ACHN (cell line): ENCODE measurements at places on chromosomes 6 and 20.

DNA sequence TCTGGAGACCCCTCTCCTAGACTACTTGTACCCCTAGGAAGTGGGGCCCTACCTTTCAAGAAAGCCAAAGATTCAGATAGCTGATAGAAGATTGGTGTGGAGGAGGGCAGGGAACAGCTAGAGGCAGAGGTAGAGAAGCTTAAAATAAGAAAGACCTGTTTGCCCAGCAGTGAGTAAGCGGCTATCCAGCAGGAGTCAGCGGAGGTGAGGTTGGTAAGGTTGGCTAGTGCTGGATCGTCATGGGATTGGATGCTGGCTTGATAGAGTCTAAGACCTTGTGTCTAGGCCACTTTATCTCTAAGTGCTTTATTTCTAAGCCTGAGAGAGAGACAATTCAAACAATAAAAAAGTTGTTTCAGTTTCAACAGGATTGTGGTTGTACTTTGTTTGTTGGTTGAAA, 19.1 kb downstream of the ANKS1A start:
- no peak for DNase-seq

DNA sequence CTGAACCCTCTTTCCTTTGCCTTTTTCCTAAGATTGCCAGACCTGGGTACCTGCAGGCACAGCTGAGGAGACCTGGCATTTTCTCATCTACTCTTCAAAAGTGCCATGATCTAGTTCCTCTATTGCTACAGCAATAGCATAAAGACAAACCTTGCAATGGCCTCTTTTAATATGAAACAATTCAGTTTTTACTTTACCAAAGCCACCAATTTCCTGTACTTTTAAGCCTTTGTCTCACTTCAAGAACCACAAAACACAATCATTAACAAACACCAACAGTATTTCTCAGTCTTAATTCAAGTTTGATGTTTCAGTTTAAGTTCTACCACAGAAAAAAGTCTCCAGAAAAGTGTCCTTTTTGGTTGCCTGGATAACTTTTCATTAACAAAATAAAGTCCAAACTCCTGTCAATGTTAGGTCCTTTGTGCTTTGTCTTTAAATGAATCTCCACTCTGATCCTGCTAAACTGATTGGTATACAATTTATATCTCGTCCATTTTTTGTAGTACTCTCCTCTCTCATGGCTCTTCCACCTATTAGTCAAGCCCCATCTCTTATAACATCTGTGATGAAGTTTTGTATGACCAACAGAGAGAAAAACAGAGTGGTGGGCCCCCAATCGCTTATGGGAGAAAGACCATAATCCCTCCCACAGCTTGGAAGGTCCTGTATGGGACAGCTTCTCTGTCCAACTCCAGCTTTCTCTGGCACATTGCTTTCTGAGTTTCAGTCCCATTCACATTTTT, 50.5 kb upstream of the THEMIS start:
- DNase-seq = no peak

GRCh38 chr20:4711511-4711910, 10.2 kb upstream of the PRND start:
- no peak for DNase-seq

- DNase-seq = no peak
Measured at GRCh38 chr6:120405947-120406346, 928.3 kb downstream of the TBC1D32 start.

- no peak for DNase-seq
Measured at GRCh38 chr6:90315986-90316385, 19.3 kb upstream of the BACH2 start.

DNA sequence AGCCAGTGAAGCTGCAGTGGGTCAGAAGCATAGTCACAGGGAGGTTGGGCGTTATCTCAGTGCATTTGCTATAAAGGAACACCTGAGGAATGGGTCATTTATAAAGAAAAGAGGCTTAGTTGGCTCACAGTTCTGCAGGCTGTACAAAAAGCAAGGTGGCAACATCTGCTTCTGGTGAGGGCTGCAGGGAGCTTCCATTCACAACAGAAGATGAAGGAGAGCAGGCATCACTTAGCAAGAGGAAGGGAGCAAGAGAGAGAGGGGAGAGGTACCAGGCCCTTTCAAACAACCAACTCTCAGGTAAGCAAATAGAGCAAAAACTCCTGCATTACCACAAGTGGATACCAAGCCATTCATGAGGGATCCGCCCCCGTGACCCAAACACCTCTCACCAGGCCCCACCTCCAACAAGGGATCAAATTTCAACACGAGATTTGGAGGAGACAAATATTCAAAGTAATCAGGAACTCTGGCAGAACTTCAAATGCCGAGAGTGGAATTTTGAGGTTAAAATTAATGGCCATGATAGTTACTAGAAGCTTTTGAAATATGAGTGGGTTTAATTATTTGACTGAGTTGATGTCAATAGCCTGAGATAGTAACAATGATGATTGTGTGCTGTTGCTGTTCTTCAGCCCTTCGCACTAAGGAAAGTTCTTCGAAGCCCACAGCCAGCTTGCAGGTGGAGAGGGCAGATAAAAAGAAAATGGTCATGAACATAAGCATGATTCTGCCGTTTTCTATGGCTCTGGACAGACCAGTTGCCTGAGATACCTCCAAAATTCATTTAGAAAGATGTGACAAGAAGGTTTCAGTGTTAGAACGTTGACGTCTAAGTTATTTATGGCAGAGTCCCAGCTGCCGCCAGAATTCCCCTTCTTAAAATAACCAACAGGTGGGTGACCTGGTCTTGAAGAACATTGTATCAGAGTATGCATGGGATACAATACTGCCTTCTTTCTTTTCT, 55.3 kb upstream of the ADTRP start:
- DNase-seq = no peak

DNA sequence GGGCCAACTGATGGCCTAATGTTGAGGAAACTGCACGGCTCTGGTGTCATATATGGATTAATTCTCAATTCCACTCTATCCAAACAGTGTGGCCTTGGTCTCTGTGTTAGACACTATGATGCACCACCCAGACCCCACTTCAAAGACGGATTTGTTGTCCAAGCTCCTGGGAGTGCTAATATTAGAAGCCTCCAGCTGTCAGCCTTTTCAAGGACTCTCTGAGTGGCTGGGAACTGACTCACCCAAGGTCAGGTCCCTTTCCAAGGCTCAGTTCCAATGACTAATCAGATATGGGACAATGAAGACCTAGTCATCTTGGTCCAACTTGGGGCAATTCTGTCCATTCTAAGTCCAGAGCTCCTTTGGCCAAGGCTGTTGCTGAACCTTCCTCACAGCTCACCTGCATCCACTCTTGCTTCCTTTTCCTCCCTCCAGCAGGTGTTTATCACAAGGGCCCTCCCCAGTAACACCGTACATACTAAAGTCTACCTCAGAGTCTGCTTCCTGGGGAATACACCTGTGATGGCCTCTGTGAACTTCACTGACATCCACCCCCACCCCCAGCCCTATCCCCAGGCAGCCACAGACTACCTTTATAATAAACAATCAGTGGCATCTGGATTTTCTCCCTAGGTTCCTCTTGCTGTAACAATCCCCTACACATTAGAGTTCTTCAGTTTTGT, 7.2 kb upstream of the IL20RA start:
- no peak for DNase-seq

DNA sequence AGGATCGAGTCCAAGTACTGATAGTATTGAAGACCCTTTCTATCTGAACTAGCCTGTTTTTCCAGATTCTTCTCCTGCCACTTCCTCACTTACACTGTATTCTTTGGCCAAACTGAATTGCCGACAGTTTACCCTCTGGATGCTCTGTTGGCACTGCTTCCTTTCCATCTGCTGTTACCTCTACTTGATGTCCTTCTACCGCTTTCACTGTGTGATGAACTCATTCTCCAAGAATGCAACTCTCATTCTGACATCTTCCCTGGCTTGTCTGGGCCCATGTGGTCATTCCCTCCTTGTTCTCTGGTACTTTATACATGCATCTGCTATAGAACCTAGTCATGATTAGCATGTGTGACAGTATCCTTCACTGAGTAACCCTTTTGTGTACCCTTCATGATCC, 16.3 kb downstream of the RPRD1B start:
- DNase-seq = peak; percentile 80
